ENCODE measurements at places on chromosomes 2 and 18. TPM values are rescaled to one million over a fixed set of nuclear protein-coding genes. Genes with fewer than 3 reads are reported as not detected.

NCL gene
- total RNA-seq, result 157 TPM

ATP6V1B1 gene
- total RNA-seq, result not detected

TMEM178A gene
- 23.4 TPM for total RNA-seq

CPO gene
- total RNA-seq, result not detected

HOXD1 gene
- total RNA-seq, result not detected

HAAO gene
- total RNA-seq, result 1.5 TPM

MAP2 gene
- 767 TPM for total RNA-seq

MERTK gene
- 3.7 TPM for total RNA-seq

TRIM54 gene
- total RNA-seq, result not detected

TMEM17 gene
- total RNA-seq, result 4.4 TPM

GPAT2 gene
- 0.49 TPM for total RNA-seq

ZNF521 gene
- total RNA-seq, result 12.5 TPM

SCG2 gene
- 81.9 TPM for total RNA-seq

MC2R gene
- not detected for total RNA-seq

WDR43 gene
- total RNA-seq, result 32.2 TPM

FRZB gene
- 14.3 TPM for total RNA-seq

TRIB2 gene
- 67.9 TPM for total RNA-seq

DPYSL5 gene
- total RNA-seq, result 151 TPM

BAZ2B gene
- total RNA-seq, result 121 TPM

ANKRD62 gene
- not detected for total RNA-seq

RTP5 gene
- total RNA-seq, result 5.2 TPM

IL18RAP gene
- total RNA-seq, result not detected

AGXT gene
- total RNA-seq, result not detected

RGPD3 gene
- 0.98 TPM for total RNA-seq

NCKAP1 gene
- 163 TPM for total RNA-seq

WNT10A gene
- not detected for total RNA-seq

SP100 gene
- 5.4 TPM for total RNA-seq

MYCN gene
- 47.5 TPM for total RNA-seq

INPP1 gene
- 16.5 TPM for total RNA-seq

AOX1 gene
- 1.7 TPM for total RNA-seq

MLPH gene
- total RNA-seq, result 0.98 TPM

GNAL gene
- 80.6 TPM for total RNA-seq

Data from temporal lobe (tissue), 4 donors.